ENCODE measurements at places on chromosomes 7 and 10.
A peak's percentile ranks its signal among the peaks of the same experiment; 100 is the strongest.

- H3K4me3 ChIP-seq: no peak overlapping the region
- no peak overlapping the region for H3K27ac ChIP-seq
- no peak for DNase-seq
- no peaks in the 10 kb centered on the region for H3K36me3 ChIP-seq
- no peaks in the 10 kb centered on the region for H3K27me3 ChIP-seq
These were observed 380.5 kb upstream of the AUTS2 start for GRCh38 chr7:69217516-69218350.

- no peak overlapping the region for H3K4me3 ChIP-seq
- DNase-seq: no peak
- H3K27ac ChIP-seq: no peak overlapping the region
- no peaks in the 10 kb centered on the region for H3K36me3 ChIP-seq
- no peaks in the 10 kb centered on the region for H3K27me3 ChIP-seq
These were observed 107.1 kb downstream of the INPP5A start for GRCh38 chr10:132644527-132645246.

DNA sequence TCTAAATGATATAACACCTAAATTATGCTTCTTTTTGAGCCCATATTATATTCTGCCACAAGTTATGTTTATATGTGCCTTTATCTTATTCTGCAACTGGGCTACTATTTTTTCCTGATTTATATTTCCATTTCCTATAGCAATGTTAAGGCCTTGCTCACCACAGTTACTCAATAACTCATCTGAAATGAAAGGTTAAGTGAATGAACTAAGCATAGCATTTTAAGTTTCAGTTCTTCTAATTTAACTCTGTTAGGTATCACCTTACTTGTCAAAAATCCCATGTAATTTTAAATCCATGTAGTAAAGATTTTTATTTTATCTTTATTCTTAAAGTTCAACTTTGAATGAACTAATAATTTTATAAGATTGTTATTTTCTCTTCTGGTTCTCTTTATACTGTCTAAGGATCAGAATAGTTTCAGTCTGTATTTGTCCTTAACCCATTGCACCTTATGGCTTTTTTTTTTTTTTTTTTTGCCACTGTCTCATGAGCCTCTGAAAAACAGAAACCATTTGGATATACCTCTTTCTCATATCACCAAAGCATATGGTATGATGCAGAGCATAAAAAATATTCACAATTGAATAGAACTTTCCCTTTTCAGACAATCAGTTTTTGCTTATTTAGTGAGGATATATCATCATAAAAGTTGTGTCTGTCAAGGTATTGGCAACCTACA, 301.8 kb upstream of the ZWINT start:
- H3K27ac ChIP-seq: no peak overlapping the region
- no peak for DNase-seq
- H3K4me3 ChIP-seq: no peak overlapping the region

DNA sequence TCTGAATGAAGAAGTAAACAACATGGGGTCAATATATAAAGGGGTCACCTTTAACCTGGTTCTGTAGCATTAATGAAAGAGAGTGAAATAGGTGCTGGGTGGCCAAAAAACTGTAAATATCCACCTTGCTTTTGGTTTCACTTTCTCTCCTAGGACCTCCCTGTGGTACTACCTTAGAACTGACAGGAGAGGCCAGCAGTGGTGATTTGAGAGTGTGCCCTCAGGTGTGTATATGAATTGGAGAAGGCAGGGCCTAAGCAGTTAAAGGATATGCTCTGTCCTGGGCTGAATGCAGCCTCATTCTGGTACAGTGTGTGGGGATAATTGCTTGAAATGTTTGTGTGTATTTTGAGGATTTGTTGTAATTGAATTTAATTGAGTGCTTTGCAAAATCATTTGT, 62.0 kb downstream of the BBS9 start:
- H3K4me1 ChIP-seq: no peaks in the 10 kb centered on the region
- DNase-seq: no peak
- no peak overlapping the region for H3K4me3 ChIP-seq
- H3K27ac ChIP-seq: no peak overlapping the region
- no peaks in the 10 kb centered on the region for H3K36me3 ChIP-seq

GRCh38 chr10:61779276-61779675, 116.5 kb downstream of the CABCOCO1 start:
- peak overlapping the region; percentile 44 for H3K27ac ChIP-seq
- H3K27me3 ChIP-seq: no peaks in the 10 kb centered on the region
- no peaks in the 10 kb centered on the region for H3K36me3 ChIP-seq
- DNase-seq: no peak
- peaks cover 39% of the 10 kb centered on the region for H3K4me1 ChIP-seq

DNA sequence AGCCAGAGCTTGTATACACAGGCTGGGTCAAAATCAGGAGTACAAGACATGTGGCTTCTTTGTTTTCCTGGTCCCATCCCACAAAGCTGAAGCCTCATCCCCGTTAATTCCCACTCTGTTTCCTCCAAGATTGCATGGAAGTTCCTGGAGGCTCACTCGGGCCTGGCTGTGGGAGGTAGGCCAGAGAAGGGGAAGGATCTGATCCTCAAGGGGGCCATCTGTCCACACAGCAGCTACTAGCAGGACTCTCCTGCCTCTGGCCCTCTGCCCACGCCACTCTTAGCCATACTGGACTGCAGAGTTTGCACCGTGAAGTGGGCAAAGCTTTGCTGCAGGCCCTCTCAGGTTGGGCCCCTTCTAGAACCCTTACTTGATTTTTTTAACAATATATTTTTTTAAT, 160.6 kb downstream of the FGFR2 start:
- no peaks in the 10 kb centered on the region for H3K36me3 ChIP-seq
- H3K4me1 ChIP-seq: no peaks in the 10 kb centered on the region
- DNase-seq: no peak
- H3K4me3 ChIP-seq: no peak overlapping the region
- H3K27me3 ChIP-seq: no peaks in the 10 kb centered on the region

DNA sequence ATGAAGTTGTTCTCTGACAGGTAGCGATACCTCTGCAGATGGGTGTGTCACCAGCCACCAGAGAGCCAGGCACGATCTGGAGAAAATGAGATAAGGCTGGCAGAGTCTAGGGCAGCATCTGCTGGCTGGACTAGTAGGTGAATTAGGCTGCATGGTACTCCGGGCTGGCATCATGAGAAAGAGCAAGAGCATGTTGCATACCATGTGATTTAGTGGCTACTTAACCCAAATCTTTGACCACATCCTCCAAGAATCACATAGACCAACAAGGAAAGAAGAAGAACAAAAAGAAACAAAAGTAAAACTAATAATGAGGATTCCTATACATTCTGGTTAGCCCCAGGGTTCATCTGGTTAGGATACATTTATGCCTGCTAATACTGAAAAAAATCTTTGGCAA, 23.4 kb upstream of the FAM170B start:
- H3K27me3 ChIP-seq: no peaks in the 10 kb centered on the region
- H3K27ac ChIP-seq: no peak overlapping the region
- DNase-seq: no peak
- no peaks in the 10 kb centered on the region for H3K36me3 ChIP-seq
- no peaks in the 10 kb centered on the region for H3K4me1 ChIP-seq

- H3K27ac ChIP-seq: no peak overlapping the region
- no peaks in the 10 kb centered on the region for H3K27me3 ChIP-seq
- DNase-seq: no peak
- no peaks in the 10 kb centered on the region for H3K36me3 ChIP-seq
- no peaks in the 10 kb centered on the region for H3K4me1 ChIP-seq
- H3K4me3 ChIP-seq: no peak overlapping the region
These were observed 145.1 kb downstream of the ADRA2A start for GRCh38 chr10:111221682-111222480.

GRCh38 chr7:23889566-23889965, 179.5 kb downstream of the STK31 start:
- H3K27ac ChIP-seq: no peak overlapping the region
- no peaks in the 10 kb centered on the region for H3K4me1 ChIP-seq
- no peaks in the 10 kb centered on the region for H3K36me3 ChIP-seq

Measured in esophagus squamous epithelium (tissue), 5 donors.